Pancreas (tissue), 10 donors: ENCODE measurements at places on chromosomes 4 and X.

- DNase-seq, result no peak
These were observed 170.4 kb upstream of the LDB2 start for GRCh38 chr4:17068891-17069290.

DNA sequence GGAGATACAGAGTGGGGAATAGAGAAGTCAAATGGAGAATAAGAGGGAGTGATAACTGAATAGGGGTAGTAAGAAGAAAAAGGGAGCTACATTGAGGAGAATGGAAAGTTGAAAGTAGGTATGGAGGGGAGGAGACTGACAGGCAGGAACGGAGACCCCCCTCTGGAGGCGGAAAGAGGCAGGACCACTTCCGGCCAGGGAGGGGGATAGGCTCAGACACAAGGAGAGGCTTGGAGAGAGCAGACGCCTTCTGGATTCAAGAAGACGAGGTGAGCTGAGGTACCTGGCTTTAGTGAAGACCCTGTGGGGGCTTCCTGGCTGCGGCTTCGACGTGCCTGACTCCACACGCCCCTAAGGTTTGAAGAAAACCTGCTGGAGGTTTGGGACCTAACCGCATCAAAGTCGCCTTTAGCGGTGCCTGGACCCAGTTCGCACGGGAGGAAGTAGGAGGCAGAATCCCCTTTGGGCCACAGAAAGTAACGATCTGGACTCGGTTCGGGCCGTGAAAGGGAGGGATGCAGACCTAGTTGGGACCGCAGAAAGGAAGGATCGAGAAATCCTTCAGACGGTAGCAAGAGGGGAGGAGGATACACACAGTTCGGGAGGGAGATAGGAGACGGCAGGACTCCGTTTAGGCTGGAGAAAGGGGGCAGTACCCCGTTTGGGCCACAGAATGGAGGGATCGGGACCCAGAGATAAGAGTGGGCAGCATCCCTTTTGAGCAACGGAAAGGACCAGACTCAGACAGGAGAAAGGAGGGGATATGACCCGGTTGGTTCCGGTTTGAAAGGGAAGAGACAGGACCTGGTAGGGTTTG, at the start of gene TRO:
TRO (plus strand) TSS at position 215 of the 817 bp plus-strand sequence. CDS start 1,423 bp downstream, outside the sequence.
- no peak for DNase-seq

- DNase-seq, result no peak
These were observed 78.2 kb downstream of the REELD1 start for GRCh38 chr4:146292508-146292907.

GRCh38 chrX:71164071-71164470, 19.4 kb downstream of the NLGN3 start:
- no peak for DNase-seq

- no peak for DNase-seq
These were observed 344.6 kb upstream of the LCORL start for GRCh38 chr4:18366136-18366535.
